ENCODE measurements at places on chromosomes 13 and 19.
A peak's percentile ranks its signal among the peaks of the same experiment; 100 is the strongest.

DNA sequence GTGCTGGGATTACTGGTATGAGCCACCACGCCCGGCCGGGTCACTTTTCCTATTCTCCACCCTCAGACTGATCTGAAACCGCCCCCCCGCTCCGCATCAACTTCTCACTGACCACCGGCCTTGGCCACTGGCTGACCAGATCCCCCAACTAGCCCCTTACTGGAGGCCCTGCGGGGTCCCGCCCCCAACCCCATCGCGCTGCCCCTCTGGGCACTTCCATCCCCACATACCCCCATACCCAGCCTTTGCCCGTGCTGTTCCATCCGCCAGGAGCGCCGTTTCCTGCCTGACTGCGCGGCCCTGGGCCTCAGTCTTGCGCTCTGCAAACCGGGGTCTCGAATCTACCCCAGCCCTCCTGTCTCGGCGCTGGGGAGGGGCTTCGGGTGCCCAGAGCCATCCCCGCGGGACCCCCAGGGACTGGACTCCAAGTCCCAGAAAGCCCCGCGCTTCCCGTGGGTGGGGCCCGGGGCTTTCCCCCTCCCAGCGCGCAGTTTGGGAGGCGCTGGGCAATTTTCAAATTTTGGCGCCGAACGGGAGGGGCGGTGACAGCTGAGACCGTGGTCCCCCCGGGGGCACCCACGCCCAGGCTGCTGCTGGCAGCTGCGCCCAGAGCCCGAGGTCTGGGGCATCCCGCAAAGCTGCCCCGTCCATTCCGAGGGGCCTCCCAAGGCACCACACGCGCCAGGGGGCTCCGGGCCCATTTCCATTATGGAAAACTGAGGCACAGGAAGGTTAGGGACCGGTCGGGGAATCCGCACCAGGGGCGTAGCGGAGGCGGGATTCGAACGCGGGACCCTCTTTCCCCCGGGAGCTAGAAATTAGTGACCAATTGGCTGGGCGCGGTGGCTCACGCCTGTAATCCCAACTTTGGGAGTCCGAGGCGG, 5.2 kb upstream of the LMNB2 start:
- peak; percentile 64 for DNase-seq

DNA sequence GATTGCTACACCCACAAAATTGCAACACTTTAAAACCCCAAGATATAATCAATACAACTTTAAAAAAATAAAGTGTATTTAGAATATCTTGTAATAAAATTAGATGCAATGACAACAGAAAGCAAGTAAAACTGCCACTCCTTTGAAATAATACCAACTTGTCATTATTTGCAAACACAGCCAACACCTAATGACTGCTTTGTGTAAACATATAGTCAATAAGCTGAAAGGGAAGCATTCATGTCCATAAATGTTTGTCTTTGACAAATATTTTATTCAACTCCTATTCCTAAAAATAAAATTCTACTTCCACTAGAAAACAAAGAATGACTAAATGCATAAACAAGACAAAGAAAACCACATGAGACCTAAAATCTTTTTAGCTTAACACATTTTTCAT, 6.6 kb downstream of the SMAD9 start:
- DNase-seq = no peak

- DNase-seq = peak; percentile 75
Observed at GRCh38 chr13:37617173-37617572, 18.6 kb upstream of the POSTN start.

GRCh38 chr13:44051918-44052675, 172.4 kb downstream of the LACC1 start:
- DNase-seq = no peak

DNA sequence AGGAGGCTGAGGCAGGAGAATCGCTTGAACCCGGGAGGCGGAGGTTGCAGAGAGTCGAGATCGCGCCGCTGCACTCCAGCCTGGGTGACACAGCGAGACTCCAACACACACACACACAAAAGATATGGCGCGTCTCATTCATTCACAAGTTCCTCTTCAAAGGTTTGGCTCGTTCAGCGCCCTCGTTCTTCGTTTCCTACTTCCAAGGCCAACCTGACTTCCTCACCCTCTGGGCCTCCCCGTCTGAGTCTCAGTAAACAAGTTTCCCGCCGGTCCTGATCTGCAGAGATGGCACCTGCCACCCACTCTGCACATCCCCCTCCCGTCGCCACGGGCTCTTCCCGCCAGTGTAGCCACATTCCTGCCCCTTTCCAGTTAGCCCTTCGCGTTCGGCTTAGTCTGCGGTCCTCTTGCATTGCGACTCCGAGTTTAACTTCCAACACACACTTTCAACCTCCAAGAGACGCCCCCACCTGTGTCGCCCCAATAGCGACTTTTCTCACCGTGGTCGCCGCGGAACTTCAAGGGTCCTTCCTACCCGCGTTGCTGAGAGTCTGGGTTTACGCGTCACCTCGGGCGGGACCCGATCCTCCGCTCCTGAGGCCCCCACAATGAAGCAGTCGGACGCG, 1.3 kb upstream of the BSG start:
- DNase-seq = peak; percentile 43

DNA sequence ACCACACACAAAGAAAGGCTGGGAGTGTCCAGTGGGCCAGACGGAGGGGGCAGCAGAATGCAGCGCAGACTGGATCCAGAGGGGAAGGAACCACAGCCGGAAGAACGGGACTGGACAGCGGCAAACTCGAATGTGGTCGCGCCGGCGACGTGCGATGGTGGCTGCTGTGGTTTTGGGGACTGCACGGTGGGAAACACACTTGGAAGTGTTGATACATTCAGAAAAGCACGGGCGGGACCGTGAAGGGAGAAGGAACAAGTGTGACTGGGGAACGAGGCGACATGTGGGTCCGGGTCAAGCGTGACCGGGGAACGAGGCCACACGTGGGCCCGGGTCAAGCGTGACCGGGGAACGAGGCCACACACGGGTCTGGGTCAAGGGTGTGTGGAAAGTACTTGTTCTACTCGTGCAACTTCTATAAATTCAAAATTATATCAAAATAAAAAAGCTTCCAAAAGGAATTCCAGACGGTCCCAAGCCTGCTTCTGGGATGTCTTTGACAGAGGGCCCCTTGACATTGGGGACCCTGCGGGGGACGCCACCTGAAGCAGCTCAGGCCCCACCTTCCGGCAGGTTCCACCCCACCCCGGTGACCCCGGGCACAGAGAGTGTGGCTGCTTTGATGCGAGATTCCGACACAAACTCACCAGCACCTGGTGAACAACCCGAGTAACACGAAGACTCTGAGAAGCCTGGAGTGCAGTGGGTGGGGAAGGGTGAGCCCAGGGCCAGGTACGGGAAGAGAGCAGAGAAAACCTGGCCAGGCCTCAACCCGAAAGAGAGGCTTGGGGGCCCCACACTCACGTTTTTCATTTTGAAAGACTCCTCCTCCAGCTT, 25.1 kb upstream of the C13orf46 start:
- no peak for DNase-seq

- DNase-seq = no peak
Observed at GRCh38 chr19:8097681-8098567, 45.4 kb downstream of the CCL25 start.

DNA sequence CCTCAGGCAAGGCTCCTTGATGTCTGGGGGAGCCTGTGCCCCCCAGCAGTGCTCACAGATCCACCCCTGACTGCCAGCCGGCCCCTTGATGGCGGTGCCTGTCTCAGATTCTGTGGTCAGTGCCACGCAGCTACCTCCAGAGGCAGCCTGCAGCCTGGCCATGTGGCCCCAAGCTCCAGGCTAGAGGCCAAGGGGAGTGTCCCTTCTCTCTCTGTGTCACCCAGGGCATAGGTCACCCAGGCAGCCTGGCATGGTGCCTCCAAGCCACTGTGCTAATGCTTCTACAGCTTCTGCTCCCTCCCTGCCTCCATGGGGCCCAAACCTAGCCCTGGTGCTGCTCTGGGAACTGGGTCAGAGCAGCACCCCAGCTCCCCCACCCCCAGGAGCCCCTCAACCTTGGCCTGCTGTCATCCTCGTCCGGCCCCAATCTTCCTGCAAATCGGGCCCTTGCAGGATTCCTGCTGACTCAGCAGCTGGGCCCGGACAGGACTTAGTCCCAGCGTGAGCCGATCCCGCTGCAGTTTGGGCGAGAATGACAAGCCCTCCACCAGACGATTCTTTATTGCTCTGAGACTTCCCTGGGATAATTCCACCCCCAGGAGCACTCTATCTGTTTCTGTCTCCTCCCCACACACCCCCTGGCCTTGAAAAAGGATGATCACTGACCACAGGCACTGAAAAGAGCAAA, 2.8 kb upstream of the ARL11 start:
- DNase-seq = no peak

DNA sequence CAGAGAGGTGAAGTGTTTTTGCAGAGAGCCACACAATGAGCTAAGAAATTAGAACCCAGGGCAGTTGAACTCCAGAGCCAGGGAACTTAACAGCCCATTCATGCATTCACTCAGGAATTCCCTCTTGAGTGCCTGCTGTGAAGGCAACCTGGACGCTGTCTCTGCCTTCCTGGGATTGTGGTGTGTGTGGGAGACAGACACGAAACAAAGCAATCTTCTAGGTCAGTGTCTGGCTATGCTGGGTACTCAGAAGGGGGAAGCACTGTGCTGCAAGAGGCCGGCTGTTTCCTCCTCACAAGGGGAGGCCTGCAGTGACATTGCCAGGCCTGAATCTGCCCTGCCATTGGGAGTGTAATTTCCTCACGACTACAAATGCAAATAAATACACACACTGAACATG, 9.7 kb downstream of the BCKDHA start:
- DNase-seq = peak; percentile 76

DNA sequence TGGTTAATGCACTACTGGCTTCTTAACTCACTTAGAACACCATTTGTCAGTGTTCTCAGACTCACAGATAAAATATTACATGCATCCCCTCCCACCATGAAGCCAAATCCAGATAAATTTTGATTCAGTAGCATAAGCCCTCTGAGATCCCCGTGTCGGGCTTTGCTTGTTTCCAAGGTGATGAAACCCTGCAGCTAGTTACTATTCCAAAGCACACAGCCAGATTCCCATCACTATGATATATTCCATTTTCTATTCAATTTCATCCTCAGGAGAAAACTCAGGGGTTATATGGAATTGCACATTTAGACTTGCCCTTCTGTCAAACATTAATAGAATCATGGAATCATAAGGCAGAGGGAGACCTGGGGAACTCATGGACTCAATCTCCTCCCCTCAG, 9.4 kb upstream of the FAM124A start:
- DNase-seq = no peak

- DNase-seq = no peak
Observed at GRCh38 chr13:92843549-92843948, 383.1 kb upstream of the GPC6 start.

DNA sequence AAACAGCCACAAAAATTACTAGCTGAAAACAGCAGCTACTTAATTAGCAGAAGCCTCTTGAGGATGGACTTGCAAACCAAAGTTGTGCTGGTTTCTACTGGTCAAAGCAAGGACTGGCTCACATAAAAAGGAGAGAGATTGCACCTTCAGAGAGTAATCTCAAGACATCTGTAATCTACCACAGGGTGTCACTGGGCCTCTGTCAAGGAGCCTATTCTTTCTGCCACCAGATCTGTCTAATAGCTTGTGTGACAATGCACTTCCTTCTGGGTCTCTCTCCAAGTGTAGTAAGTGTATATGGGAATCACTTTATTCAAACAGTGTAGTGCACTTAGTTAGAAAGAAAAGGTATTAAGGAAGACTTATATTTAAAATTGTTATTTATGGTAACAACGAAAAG, 24.4 kb upstream of the ZNF561 start:
- no peak for DNase-seq

- DNase-seq = no peak
Observed at GRCh38 chr19:39264306-39265290, 3.6 kb upstream of the IFNL2 start.

DNA sequence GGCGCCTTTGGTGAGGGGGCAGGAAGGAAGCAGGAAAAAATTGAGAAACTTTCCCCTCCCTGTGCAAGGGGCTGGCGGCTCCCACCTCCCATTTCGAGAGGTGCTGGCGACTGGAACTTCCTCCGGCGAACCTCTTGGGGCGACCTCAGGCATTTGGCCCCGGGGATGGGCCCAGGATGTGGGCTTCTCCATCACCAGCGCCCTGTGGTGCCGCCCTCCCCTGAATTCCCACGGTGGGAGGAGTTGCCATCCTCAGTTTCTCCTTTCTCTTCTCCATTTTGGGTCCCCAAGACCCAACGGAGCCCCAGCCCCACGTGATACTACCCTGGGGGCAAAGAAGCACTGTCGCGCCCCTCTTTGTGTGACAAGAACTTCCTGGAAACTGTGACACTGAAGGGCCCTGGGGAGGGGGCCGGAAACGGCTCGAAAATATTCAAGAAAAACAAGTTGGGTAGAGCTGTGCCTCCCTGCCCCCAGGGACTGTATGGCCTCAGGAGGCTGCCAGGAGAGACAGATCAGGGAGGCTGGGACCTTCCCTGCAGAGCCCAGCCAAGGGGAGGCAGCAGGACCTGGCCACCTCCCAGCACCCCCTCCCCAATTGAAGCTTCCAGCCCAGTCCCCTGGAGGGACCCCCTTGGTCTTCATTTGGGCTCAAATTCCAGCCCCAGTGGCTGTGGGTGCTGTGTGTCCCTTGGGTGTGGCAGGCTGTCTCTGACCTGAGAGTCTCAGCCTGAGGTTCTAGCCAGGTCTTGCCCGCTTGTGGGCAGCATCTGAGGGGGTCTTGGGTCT, 16.2 kb upstream of the AP1M2 start:
- DNase-seq = peak; percentile 31

DNA sequence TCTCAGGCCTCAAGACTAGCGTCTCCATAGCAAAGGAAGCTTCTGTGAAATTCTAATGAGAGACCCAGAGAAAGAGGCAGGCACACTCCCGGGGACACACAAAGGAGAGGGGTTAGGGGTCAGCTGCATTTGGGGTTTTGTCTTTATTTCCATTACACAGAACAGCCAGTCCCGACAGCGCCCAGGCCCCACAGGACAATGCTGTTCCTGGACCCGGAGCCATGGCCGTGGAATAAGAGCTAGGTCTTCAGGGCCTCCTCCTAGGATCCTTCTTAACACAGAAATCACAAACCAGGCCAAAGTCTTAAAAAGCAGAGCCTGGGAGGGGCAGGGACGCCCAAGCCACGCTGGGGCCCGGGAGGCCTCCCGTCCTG, 22.8 kb downstream of the KCTD15 start:
- DNase-seq = no peak

- DNase-seq = no peak
Observed at GRCh38 chr19:45130236-45130635, 30.5 kb downstream of the NKPD1 start.

GRCh38 chr13:108104736-108105135, 110.6 kb downstream of the LIG4 start:
- no peak for DNase-seq

- DNase-seq = peak; percentile 47
Observed at GRCh38 chr13:50678464-50679162, 164.9 kb downstream of the DLEU7 start.

GRCh38 chr13:72566526-72566925, 160.9 kb downstream of the MZT1 start:
- DNase-seq = no peak

All from lung microvascular endothelial cell (primary cell).